ENCODE measurements at places on chromosomes 11 and 22. TPM values are rescaled to one million over a fixed set of nuclear protein-coding genes. Genes with fewer than 3 reads are reported as not detected.

- no peak overlapping the region for H3K4me3 ChIP-seq
- no peaks in the 10 kb centered on the region for H3K4me1 ChIP-seq
- DNase-seq, result no peak
- H3K27me3 ChIP-seq, result no peaks in the 10 kb centered on the region
- peaks cover 5% of the 10 kb centered on the region for H3K36me3 ChIP-seq
These were observed 34.0 kb downstream of the KCNQ1OT1 start for GRCh38 chr11:2665526-2666400.

The SSRP1 gene
- 78.5 TPM for total RNA-seq

The SLC16A8 gene
- total RNA-seq, result 0.31 TPM

The CD248 gene
- total RNA-seq, result 22.9 TPM

The CBLIF gene
- total RNA-seq, result not detected

GRCh38 chr11:269146-269890 is 8.9 kb upstream of the NLRP6 start:
- H3K27me3 ChIP-seq, result no peaks in the 10 kb centered on the region
- peak overlapping the region; percentile 28 for H3K4me3 ChIP-seq
- peaks cover 2% of the 10 kb centered on the region for H3K4me1 ChIP-seq

The KLHL35 gene
- 1.8 TPM for total RNA-seq

The APLNR gene
- total RNA-seq, result 5.3 TPM

The SCN4B gene
- 3.5 TPM for total RNA-seq

- H3K27me3 ChIP-seq, result no peaks in the 10 kb centered on the region
- H3K4me1 ChIP-seq, result no peaks in the 10 kb centered on the region
- no peaks in the 10 kb centered on the region for H3K36me3 ChIP-seq
- no peak overlapping the region for H3K27ac ChIP-seq
- no peak overlapping the region for H3K4me3 ChIP-seq
These were observed 383.2 kb downstream of the METTL15 start for GRCh38 chr11:28491431-28491830.

GRCh38 chr11:119030329-119031047 is at the start of gene SLC37A4:
Gene SLC37A4, minus strand, starts transcription at chr11:119030877.
- H3K27ac ChIP-seq, result peak within 1 kb of the TSS; percentile 94
- no peaks in the 10 kb centered on the region for H3K27me3 ChIP-seq
- peaks cover 12% of the 10 kb centered on the region for H3K36me3 ChIP-seq
- H3K4me1 ChIP-seq, result peaks cover 20% of the 10 kb centered on the region

The PHOX2A gene
- not detected for total RNA-seq

GRCh38 chr11:100619484-100619883 is 67.6 kb upstream of the ARHGAP42 start:
- H3K4me3 ChIP-seq, result no peak overlapping the region
- no peak for DNase-seq
- H3K4me1 ChIP-seq, result no peaks in the 10 kb centered on the region
- no peaks in the 10 kb centered on the region for H3K36me3 ChIP-seq
- H3K27me3 ChIP-seq, result no peaks in the 10 kb centered on the region
- H3K27ac ChIP-seq, result no peak overlapping the region

GRCh38 chr11:38814670-38815069 is 2216.6 kb upstream of the RAG2 start:
- H3K27me3 ChIP-seq, result no peaks in the 10 kb centered on the region
- no peak overlapping the region for H3K4me3 ChIP-seq
- no peak for DNase-seq
- no peaks in the 10 kb centered on the region for H3K4me1 ChIP-seq
- H3K36me3 ChIP-seq, result no peaks in the 10 kb centered on the region

DNA sequence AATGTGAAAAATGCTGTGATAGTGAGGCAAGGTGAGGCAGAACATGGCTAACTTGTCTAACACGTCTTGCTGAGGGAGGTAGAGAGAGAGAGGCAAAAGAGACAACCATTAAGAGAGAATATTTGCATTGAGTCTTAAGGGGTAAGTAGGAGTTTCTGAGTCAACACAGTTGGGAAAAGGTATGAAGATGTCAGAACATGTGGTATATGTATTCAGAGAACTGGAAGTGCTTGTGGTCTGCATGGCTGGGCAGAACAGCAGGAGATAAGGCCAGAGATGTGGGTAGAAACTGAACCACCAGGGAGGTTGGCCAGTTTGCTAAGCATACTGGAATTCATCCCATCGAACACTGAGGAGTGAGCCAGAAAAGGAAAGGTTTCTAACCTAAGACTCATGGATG is 25.0 kb upstream of the SLC5A1 start:
- H3K27me3 ChIP-seq, result no peaks in the 10 kb centered on the region
- H3K36me3 ChIP-seq, result no peaks in the 10 kb centered on the region
- no peak overlapping the region for H3K4me3 ChIP-seq
- no peaks in the 10 kb centered on the region for H3K4me1 ChIP-seq
- no peak for DNase-seq

DNA sequence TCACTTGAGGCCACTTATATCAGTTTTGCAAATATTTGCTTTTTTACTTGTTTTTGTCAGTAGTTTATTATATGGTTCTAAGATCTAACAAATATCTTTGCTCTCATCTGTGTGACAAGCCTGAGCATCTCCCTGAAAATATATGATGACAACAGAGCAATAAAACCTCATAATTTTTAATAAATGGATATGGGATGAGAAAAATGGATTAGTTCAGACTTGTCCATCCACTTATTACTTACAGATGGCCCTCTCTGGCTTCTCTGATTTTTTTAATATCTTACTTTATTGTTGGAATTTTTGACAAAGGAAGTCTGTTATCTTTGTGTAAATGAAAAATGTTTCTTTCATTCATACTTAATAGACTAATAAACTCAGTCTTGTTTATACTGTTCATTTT is 491.4 kb upstream of the RAG2 start:
- no peak overlapping the region for H3K4me3 ChIP-seq
- no peaks in the 10 kb centered on the region for H3K27me3 ChIP-seq
- no peak for DNase-seq
- no peaks in the 10 kb centered on the region for H3K36me3 ChIP-seq
- no peaks in the 10 kb centered on the region for H3K4me1 ChIP-seq
- H3K27ac ChIP-seq, result no peak overlapping the region

GRCh38 chr11:293852-294661 is 5.1 kb downstream of the PGGHG start:
- H3K27me3 ChIP-seq, result no peaks in the 10 kb centered on the region
- H3K4me3 ChIP-seq, result no peak overlapping the region
- H3K4me1 ChIP-seq, result peaks cover 3% of the 10 kb centered on the region
- H3K36me3 ChIP-seq, result no peaks in the 10 kb centered on the region

GRCh38 chr11:70016666-70017367 is 61.3 kb upstream of the ANO1 start:
- no peak overlapping the region for H3K4me3 ChIP-seq
- H3K4me1 ChIP-seq, result no peaks in the 10 kb centered on the region
- no peaks in the 10 kb centered on the region for H3K36me3 ChIP-seq
- H3K27me3 ChIP-seq, result no peaks in the 10 kb centered on the region

The ESAM gene
- 63.0 TPM for total RNA-seq

The TYR gene
- total RNA-seq, result not detected

DNA sequence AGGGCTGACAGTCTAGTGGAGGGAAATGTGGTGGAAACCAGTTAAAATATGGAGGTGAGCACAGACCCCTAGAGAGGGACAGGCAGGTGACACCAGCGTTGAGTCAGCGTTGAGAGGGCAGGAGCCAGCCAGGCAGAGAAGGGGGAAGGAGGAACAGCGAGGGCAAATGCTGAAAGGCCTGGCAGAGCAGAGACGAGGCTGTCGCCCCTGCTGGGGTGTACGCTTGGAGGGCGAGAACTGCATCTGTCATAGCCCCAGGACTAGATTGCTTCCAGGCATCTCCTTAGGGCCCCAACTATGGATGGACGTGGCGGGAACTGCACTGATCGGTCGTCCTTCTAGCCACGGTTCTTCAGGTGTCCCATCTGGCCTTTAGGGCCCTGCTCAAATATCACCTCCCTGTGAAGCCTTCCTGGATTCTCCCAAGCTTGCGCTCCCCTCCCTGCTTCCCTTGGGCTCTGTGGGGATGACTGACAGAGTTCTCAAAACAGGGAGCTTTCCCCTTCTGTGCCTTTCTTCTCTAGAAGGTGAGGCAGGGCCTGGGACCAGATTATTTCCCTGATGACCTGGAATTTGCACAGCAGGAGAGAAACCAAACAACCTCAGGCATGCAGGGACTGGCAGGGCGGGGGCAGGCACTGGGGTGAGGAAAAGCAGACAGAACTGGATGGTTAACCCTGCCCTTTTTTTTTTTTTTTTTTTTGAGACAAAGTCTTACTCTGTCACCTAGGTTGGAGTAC is 11.1 kb downstream of the SYNGR1 start:
- H3K4me3 ChIP-seq, result no peak overlapping the region
- no peaks in the 10 kb centered on the region for H3K27me3 ChIP-seq
- no peak for DNase-seq
- H3K36me3 ChIP-seq, result no peaks in the 10 kb centered on the region
- H3K4me1 ChIP-seq, result no peaks in the 10 kb centered on the region
- no peak overlapping the region for H3K27ac ChIP-seq

- no peaks in the 10 kb centered on the region for H3K27me3 ChIP-seq
- peaks cover 10% of the 10 kb centered on the region for H3K4me1 ChIP-seq
- H3K4me3 ChIP-seq, result no peak overlapping the region
- no peak for DNase-seq
These were observed 56.4 kb upstream of the CD44 start for GRCh38 chr11:35082321-35083180.

DNA sequence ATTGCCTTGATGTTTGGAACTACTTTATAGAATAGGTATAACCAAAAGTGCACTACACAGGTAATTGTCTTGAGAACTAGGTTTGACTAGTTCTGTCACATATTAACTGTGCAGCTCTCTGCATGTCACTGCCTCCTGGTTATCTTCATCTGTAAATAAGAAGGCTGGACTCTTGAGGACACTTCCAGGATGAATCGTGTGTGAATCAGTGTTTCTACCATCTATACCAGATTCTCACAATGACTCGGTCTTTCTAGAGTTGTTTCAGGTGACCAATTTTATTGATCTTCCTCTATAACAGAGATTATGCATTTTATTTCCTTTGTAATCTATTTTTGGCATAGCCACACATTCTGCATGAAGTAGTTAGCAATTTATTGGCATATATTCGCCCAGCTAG is 1181.0 kb upstream of the TENM4 start:
- DNase-seq, result no peak
- no peaks in the 10 kb centered on the region for H3K36me3 ChIP-seq
- no peak overlapping the region for H3K27ac ChIP-seq
- no peaks in the 10 kb centered on the region for H3K4me1 ChIP-seq
- H3K27me3 ChIP-seq, result no peaks in the 10 kb centered on the region

The ST3GAL4 gene
- 27.4 TPM for total RNA-seq

GRCh38 chr11:45102810-45103621 is 43.4 kb upstream of the PRDM11 start:
- no peak overlapping the region for H3K27ac ChIP-seq
- DNase-seq, result peak; percentile 84
- H3K27me3 ChIP-seq, result no peaks in the 10 kb centered on the region
- no peaks in the 10 kb centered on the region for H3K36me3 ChIP-seq

DNA sequence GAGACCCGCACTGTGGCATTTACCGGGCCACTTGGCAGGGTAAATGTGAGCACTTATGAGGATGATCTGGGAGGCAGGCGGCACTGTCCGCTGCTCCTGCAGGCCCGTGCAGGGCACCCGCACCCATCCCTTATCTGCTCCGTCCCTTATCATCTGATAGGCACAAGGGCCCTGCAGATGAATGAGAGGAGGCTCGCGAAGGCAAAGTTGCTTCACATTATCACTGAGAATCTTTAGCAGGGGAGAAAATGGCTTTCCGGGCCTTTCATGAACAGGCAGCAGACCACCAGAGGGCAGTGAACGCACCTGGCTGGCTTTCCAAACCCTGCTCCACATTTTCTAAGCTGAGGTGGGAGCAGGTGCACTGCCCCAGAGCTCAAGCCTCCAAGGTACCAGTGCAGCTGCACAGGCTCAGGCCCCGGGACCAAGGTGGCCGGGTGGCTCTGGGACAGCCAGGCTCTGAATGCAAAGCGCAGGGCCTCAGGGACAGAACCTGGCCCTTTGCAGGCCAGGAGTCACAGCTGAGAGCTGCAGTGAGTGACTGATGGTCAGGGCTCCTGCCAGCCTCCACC is 165.6 kb downstream of the SHANK2 start:
- H3K27ac ChIP-seq, result no peak overlapping the region
- H3K4me1 ChIP-seq, result peaks cover 2% of the 10 kb centered on the region
- no peaks in the 10 kb centered on the region for H3K36me3 ChIP-seq
- no peak overlapping the region for H3K4me3 ChIP-seq
- DNase-seq, result peak; percentile 70

DNA sequence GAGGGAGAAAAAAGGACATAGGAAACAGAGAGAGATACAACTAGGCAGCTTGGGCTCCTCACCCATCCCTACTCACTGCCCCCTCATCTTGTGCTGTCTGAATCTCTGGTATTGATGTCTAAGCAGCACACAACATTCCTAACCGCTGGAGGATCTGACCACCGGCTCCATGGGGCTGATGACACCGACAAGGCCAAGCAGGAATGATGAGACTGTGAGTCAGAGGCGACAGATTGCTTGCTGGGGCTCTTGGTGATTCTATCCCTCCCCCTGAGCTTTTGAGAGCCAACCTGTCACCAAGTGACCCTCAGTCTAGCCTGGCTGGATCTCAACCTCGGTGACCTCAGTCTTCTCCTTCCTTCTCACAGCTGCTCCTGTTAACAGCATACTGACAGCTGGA is 13.8 kb downstream of the PAMR1 start:
- no peak overlapping the region for H3K4me3 ChIP-seq
- no peaks in the 10 kb centered on the region for H3K27me3 ChIP-seq
- DNase-seq, result no peak
- H3K27ac ChIP-seq, result no peak overlapping the region
- H3K4me1 ChIP-seq, result no peaks in the 10 kb centered on the region
- H3K36me3 ChIP-seq, result no peaks in the 10 kb centered on the region

DNA sequence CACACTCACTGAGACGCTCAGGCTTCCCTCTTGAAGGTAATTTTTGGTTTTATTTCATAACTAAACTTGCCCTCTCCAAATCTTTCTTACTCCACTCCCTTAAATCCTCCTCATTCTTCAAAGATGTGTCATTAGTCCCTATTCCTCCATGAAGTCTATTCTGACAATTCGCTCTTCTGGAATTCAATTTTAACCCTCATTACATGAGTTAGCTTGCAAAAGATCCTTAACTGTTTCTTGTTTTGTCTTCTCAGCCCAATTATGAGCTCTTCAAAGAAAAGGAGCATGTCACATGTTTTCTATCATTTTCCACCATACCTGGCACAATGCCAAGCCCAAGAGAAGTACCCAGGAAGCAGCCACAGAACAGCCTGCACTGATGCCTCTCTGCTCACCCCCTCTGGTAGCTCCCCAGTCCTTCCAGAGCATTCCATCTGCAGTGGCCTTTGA is 13.0 kb downstream of the GALNT18 start:
- H3K27ac ChIP-seq, result no peak overlapping the region
- no peak for DNase-seq
- no peaks in the 10 kb centered on the region for H3K36me3 ChIP-seq
- no peak overlapping the region for H3K4me3 ChIP-seq
- peaks cover 13% of the 10 kb centered on the region for H3K4me1 ChIP-seq
